Psoas muscle (tissue), 8 donors: ENCODE measurements at places on chromosomes 5 and 9. TPM values are rescaled to one million over a fixed set of nuclear protein-coding genes. Genes with fewer than 3 reads are reported as not detected.

DNA sequence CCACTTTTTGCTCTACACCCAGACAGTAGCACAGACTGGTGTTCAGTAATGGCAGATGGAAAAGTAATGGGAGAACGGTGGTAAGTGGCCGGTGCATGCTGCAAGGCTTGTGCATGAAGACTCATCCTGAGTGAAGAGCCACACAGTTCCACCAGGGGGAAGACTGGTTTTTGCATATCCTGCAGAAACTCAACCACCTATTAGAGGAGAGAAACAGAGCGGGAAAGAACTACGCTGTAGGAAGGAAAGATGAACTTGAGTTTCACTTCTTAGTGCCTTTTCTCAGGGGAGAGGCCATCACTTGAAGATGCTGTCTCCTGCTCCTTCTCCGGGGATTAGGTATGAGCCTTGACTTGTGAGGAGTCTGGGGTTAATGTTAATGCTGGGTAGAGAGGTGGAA, 9.4 kb upstream of the PRSS3 start:
- DNase-seq = no peak

DNA sequence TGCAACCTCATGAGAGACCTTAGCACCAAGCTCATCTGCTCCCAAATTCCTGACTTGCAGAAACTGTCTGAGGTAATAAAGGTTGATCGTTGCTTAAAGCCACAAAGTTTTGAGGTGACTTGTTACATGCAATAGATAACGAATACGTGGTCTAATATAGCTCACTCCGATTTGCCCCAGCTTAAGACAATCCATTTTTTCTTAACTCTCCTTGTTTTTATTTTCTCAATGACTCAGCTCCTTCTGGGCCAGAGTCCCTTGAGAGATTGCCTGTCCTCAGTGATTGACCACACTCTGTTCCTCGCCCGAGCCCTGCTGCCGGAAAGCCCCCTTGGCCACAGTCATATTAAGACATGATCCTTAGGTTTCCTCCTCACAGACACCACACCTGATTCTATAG, 63.7 kb upstream of the FANCC start:
- no peak for DNase-seq

DNA sequence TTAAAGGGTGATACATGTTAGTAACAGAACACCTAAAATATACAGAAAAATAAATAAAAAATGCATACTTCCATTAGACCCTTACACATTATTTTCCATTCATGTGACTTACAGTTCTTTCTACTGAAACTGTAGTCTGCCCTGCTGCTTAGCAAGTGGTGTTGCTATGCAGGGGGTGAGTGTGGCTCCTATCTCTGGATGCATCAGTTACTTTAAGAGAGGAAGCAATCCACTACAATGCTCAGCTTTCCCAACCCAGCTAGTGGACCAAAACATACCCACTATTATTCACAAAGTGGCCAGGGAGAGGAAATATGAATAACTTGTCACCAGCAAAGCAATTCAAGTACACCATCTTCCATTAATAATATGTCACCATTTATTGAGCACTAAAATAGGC, 121.8 kb downstream of the DOCK2 start:
- no peak for DNase-seq

- no peak for DNase-seq
Observed at GRCh38 chr5:35811108-35811741, 45.5 kb upstream of the IL7R start.

DNA sequence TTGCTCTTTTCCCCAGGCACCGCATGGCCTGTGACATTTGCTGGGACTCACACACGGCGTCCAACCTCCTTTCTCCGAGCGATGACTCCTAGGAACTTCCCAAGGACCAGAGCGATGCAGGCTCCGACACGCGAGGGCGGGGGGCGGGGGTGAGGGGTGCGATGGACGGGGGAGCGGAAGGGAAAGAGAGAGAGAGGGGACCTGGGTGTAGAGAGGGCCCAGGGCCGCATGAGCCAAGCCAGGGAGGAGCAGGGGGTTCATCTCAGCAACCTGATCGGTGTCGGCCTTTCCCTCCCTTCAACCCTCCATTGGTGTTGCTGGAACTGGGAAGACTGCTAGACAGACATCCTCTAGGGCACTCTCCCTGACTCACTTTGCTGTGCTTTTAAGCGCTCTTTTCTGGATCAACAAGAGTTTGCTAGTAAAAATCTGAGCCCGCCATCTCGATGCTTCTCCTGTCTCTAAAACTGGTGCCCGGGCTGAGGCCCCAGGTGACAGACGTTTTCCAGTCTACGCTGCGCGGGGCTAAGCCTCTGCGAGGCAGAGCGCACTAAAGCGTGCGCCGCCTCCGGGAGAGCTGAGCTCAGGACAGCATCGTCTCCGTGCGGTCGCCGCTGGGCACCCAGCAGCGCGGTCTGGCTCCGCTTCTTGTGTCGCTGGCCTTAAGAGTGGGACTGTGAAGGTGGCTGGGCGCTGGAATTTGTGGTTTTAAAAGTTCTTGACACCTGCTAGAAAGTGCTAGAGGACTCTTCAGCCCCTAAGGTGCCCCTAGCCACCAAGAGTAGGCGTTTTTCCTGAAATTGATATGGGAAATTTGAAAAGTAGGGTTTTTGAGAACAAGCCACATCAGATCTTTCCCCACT, 1.0 kb upstream of the TSLP start:
- DNase-seq = no peak

- DNase-seq = no peak
Observed at GRCh38 chr5:14745753-14746152, 81.2 kb downstream of the OTULIN start.

The CSNK1G3 gene
- total RNA-seq = 19.4 TPM

GRCh38 chr9:117787746-117788145, 83.5 kb downstream of the TLR4 start:
- DNase-seq = no peak

The PCDHB6 gene
- 0.34 TPM for total RNA-seq

DNA sequence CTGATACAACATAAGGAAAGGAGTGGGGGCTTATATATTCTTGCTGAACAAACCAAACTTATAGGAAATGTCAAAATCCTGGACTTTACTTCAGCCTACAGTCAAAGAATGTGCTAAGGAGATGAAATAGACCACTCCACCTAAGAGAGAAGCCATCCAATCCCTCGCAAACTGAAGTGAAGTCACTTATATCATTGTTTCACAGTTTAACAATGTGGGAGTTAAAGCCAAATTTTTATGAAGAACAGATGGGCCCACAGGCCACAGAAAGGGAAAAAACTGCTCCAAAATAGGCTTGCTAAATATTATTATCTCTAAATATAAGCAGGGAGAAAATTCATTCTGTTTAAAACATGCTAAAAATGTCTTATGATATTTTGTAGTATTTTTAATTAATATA, 233.3 kb downstream of the GAS1 start:
- no peak for DNase-seq

The IFNA2 gene
- total RNA-seq = not detected

The DDX4 gene
- total RNA-seq = not detected

DNA sequence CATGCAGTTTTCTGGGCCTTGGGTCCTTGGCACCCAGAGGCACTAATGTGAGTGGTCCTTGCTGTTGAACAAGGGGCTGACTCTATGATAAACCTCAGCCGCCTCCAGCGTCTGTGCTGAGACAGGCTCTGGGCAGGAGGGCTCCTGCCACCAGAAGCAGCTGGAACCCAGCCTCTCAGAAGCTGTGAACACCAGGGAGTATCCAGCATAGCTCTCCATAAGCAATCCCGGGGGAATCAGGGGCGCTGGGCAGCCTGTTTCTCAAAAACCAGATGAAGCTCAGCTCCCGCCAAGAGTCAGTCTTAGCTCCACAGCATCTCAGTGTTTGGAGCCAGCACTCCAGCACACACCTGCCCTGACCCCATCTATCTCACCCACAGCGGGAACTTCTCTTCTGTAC, 170.2 kb downstream of the HSPA4 start:
- no peak for DNase-seq

The MAPKAP1 gene
- 110 TPM for total RNA-seq

DNA sequence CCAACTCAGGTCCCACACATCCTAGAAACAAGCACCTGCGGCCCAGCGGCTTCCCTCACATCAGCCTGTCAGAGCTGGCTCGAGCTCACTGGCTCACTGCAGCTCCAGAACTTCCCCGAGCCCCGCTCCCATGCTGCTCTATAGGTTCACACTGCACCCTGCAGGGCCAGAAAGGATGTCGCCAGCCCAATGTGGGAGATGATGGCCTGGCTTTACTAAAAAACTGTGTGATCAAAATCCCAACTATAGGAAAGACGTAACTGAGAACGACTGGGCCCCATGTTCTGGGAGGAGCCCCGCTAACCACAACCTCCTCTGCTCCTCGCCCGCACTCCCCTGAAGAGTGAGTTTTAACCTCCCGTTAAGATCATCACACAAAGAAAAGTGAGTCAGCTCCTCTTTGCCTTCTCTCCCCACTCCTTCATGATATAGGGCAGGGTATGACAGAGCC, 4.6 kb downstream of the SURF4 start:
- DNase-seq = no peak

The CBY3 gene
- not detected for total RNA-seq

DNA sequence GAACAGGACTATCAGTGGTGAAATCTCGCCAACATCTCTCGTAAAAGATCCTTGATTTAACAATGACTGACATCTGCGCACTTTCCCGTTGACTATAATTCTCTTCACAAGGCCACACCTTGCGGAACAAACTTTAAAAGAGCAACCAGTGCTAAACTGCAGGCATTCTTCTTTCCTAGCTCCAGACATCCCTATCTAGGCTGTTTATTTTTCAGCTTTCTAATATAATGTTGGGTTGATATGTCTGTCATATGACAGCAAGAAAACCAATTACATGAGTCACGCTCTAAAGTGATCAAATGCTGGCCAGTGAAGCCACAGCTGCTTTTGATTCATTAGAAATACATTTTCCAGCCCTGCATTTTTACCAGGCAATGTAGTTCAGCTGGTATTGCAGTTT, 162.5 kb downstream of the ELAVL2 start:
- DNase-seq = no peak

The RMRP gene
- total RNA-seq = 4,774 TPM

- no peak for DNase-seq
Observed at GRCh38 chr5:161414037-161414436, 132.5 kb downstream of the GABRB2 start.

- DNase-seq = no peak
Observed at GRCh38 chr5:68433526-68433922, 218.0 kb downstream of the PIK3R1 start.

DNA sequence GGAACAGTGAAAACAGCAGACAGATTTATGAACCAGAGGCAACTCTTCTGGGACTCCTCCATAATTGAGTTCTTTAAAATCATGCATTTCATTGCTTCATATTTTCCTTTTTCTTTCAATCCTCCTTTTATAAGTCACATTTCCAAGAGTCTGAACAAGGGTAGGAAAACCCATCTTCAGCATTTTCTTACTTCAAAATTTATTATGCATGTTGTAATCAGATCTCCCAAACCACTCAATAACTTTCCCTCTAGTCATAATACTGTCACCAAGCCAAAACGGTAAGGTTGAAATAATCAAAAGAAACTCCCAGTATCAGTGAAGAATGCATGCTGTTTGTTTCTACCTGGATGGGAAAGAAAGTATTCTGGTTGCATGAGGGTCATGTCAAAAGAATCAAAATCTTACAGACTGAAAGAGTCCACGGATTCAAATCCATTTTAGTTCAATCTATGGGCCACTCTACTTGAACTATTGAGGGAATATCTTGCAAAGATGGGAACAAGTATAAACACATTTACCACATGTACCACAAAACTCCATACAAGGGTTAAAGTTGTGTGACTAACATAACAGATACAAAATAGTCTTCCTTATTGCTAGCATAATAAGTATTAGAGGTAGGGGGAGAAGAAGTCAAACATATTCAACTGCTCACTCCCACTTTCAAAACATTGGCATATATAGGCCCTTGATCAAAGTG, 797.3 kb downstream of the MAT2B start:
- no peak for DNase-seq

- DNase-seq = peak; percentile 79
Observed at GRCh38 chr5:75052192-75053053, at the start of gene GCNT4. GCNT4 (minus strand) TSS chr5:75052558; CDS start chr5:75030037, 22,521 bp downstream.

GRCh38 chr9:134233022-134233421, 68.7 kb upstream of the RNU6ATAC start:
- DNase-seq = no peak

GRCh38 chr5:111345731-111346130, 121.5 kb downstream of the CAMK4 start:
- DNase-seq = no peak

DNA sequence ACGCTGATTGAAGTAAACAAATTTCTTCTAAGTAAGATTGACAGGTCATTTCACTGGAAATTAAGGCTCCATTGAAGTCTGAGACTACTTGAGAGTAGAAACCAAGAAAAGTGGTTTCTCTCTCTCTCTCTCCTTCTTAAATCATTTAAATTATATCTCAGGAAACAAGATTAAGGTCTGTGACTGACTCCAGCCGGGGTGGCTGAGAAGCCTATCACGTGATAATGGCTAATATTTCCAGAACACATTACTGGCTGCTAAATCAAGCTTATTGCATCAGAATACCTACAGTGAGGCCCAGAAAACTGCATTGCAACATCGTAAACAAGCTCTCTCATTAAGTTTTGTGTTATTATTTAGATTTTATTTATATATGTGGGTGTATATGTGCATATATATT, 88.4 kb downstream of the PTCD2 start:
- DNase-seq = no peak

The COL15A1 gene
- 34.7 TPM for total RNA-seq

DNA sequence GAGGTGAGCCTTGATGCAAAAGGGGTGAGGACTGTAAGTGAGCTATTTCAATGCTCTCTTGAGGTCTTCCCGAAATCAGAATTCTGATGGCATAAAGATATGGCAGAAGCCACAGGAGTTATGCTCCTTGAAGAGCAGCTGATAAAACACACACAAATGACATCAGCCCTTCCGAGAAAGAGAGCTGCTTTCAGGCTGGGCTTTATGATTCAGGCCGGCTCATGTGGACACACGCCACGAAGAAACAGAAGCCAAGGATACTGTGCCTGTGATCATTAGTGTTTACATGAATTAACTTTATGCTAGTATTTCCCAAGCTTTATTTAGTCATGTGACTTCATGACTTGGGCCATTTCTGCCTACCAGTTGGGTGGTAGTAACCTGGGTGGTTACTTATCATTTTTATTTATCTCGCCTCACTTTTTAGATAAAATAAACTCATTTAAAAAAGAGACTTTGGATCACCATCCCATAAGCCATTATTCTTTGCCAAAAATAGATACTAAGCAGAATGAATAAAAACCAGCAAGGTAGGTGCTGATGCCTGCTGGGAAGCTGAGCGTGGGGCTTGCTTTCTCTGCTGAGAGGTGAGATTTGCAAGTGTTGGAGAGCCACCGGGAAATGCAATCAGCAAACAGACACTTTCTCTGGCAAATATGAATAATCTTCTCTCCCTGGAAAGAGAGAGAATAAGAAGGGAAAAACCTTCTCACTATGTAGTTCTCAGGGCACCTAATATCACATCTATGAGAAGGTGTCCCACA, 73.0 kb upstream of the SLC25A51 start:
- DNase-seq = peak; percentile 40

DNA sequence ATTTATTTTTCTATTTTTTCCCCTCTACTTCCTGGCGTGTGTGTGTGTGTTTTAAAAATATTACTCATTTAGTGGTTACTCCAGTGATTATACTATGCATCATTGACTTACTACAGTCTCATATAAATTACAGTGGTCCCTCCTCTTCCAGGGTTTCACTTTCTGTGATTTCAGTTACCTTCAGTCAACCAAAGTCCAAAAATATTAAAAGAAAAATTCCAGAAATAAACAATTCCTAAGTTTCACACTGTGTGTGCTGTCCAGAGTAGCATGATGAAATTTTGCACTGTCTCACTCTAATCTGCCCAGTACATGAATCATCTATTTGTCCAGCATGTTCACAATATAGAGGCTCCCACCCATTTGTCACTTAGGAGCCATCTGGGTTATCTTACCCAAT, 47.4 kb upstream of the CCDC112 start:
- no peak for DNase-seq

The AHRR gene
- 1.5 TPM for total RNA-seq
